ENCODE measurements at places on chromosomes 11 and 22.

DNA sequence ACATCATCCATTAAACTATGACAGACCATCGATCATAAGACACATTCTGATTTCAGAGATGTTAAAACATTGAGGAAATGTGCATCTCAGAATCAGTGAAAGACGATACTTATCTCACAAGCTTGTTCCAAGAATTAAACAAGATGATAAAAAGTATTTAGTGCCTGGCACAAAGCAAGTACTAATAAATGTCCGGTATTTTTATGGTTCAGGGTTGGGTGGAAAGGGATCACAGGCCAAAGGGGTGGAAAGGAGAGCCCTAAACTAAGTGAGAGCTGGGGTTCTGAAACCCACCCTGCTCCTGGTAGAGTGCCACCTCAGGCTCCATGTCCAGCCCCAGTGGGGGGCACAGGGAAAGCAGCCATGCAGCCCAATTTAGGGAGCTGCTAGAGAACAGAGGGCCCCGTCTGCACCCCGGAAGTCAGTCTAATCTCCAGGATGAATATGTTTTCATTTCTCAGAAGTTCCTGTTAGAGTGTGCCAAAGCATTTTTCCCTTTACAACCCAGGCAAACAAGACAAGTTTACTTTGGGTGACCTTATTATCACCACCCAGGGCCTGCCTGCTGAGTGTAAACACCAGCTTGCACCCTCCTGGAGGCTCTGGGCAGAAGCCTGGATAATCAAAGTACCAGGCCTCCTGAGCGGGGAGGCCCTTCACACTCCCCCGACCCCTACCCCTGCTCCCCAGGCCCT lies 3.8 kb upstream of the CREB3L1 start:
- no peak for DNase-seq

GRCh38 chr11:47980088-47980906 lies at the start of gene PTPRJ:
TSS of gene PTPRJ (plus strand) at chr11:47980559. CDS start at chr11:47980913, 354 bp downstream.
- peak; percentile 63 for DNase-seq

DNA sequence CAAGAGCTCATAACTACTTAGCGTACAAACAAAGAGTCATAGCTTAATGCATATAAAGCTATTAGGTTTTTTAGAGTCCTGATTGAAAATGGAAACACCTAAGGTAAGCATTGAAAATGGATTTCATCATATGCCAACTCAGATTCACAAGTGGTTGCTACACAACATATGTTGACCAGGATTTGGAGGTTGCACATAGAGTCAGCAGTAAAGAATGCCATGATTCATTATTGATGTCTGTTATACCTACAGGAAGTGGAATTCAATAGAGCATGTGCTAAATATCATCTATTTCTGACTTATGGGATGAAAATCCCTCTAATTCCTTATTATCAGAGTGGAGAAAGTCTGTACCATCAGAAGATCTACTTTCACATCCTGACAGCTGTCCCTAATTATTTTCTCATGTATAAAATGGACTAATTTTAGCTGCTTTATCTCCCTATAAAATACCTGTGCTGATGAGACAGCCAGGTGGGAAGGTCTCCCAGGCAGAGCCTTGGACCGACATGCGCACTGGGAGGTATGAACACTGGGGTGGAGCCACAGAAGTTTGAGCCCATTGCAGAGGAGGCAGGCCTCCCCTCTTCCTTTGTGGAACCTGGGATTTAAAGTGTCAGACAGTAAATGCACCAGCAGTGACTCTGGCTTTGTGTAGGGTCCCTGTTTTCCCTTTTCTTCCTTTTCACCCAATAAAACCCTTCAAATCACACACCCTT lies 204.2 kb downstream of the AASDHPPT start:
- DNase-seq: no peak

GRCh38 chr22:48044487-48045060 lies 1282.1 kb downstream of the TBC1D22A start:
- no peak for DNase-seq

- no peak for DNase-seq
Measured at GRCh38 chr11:27837895-27838563, 137.8 kb upstream of the BDNF start.

GRCh38 chr22:47149976-47150375 lies 387.5 kb downstream of the TBC1D22A start:
- DNase-seq: no peak

GRCh38 chr11:105673089-105673488 lies 63.2 kb downstream of the GRIA4 start:
- DNase-seq: no peak
